Thymus (tissue), 14 donors: ENCODE measurements at places on chromosomes 3 and 15.

DNA sequence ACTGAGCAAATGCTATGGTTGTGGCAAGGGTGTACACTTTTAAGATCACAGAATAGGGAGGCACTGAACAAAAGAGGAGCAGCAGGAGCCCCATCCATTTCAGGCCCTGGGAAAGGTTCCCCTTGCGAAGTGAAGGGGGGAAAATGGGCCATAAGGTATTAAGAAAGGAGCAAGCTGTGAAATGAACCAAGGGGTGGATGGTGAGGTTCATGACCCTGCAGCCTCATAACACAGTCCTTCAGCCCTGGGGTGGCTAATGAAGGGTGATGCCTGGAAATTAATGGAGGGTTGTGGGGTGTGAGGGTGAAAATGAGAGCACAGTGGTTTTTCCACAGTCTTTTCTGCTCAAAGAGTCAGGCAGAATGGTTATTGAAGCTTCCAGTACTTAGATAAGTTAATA, 150.1 kb downstream of the PDZRN3 start:
- DNase-seq: no peak

- DNase-seq: no peak
Measured at GRCh38 chr3:23749609-23750008, 56.1 kb upstream of the UBE2E1 start.

DNA sequence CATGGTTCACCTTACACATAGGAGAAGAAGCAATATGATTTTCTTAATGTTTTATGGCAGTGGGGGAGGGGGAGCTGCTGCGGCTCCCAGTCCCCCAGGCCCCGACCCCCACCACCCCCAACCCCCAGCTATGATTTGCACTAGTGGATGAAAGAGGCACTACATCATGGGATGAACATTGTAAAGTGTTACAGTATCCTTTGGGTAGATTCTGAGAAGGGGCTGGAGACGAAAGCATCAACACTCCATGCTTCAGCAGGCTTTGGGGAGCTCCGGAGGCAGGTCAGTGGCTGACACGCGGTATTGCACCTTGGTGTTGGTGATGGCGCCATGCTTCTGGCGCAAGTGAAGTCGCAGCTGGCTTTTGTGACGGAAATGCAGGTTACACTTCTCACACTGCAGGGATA, 19.9 kb upstream of the RTP2 start:
- DNase-seq: no peak

GRCh38 chr3:52313188-52313773, 2.8 kb upstream of the DNAH1 start:
- DNase-seq: no peak

- no peak for DNase-seq
Measured at GRCh38 chr3:150300852-150301517, 107.1 kb upstream of the TSC22D2 start.

DNA sequence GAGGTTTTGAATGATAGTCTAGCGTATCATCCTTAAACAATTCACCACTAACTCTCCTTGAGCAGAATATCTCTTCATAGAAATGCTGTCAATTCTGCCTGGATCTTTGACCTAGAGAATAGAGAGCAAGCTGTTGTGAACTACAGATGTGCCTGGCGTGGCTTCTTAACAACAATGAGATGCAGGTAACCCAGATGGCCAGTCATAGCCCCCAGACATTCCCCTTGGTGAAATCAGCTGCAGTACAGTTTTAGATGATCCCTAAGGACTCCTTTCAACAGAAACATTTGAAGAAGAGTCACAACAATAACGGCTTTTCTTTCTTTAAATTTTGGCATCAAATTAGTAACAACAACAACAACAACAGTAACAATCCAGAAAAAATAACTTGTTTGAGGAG, 1041.3 kb downstream of the ROBO1 start:
- no peak for DNase-seq

- DNase-seq: no peak
Measured at GRCh38 chr15:60006203-60006862, 2.2 kb downstream of the FOXB1 start.

GRCh38 chr3:38108649-38109579, 28.0 kb downstream of the ACAA1 start:
- DNase-seq: no peak

DNA sequence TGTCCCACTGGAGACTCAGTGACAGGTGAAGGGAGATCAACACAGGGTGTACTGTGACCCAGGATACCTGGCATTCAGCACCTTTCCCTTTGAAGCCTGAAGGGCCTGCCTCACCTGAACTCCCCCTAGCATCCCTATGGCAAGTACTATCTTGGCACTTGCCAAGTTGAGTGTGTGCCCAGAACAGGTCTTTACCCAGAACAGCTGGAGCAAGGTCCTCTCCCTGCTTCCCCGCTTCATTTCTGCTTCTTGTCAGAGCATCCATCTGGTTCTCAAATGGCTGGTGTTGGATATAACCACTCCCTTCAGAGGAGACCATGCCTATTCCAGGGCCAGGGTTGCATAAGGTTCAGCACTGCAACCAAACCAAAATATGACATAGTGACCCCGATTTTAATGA, 73.0 kb downstream of the FAM43A start:
- DNase-seq: no peak

GRCh38 chr3:65873028-65873427, 165.7 kb downstream of the MAGI1 start:
- no peak for DNase-seq

- DNase-seq: no peak
Measured at GRCh38 chr3:155535098-155535497, 209.8 kb downstream of the PLCH1 start.

DNA sequence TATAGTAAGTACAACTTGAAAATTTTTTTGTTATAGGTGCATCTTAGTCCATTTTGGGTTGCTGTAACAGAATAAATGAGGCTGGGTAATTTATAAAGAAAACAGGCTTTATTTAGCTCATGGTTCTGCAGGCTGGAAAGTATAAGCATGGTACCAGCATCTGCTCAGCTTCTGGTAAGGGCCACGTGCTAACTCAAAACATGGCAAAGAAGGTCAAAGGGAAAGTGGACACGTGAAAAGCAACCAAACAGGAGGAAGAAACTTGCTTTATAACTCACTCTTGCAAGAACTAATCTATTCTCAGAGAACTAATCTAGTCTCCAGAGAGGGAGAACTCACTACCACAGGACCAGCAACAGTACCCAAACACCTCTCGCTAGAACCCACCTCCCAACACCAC, 9.1 kb downstream of the HDGFL3 start:
- DNase-seq: no peak

DNA sequence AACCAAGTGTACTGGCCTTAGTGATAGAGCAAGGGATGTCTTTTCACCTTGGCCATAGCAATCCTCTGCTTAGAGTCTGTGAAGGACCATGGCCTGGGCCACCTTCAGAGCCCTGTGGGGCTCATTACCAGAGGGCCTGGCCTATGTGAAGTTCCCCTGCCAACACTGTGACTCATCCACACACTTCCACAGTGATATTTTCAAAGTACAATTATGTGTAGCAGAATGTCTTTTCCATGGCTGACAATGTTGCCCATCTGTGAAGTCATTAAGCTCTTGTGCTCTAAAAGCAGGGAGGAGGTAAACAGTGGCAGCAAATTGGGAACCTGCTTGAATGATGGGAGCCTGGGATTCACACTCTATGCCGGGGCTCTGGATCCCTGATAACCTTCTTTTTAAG, 12.2 kb upstream of the CACNA1D start:
- no peak for DNase-seq

- no peak for DNase-seq
Measured at GRCh38 chr15:80596521-80596976, 98.6 kb upstream of the ABHD17C start.

DNA sequence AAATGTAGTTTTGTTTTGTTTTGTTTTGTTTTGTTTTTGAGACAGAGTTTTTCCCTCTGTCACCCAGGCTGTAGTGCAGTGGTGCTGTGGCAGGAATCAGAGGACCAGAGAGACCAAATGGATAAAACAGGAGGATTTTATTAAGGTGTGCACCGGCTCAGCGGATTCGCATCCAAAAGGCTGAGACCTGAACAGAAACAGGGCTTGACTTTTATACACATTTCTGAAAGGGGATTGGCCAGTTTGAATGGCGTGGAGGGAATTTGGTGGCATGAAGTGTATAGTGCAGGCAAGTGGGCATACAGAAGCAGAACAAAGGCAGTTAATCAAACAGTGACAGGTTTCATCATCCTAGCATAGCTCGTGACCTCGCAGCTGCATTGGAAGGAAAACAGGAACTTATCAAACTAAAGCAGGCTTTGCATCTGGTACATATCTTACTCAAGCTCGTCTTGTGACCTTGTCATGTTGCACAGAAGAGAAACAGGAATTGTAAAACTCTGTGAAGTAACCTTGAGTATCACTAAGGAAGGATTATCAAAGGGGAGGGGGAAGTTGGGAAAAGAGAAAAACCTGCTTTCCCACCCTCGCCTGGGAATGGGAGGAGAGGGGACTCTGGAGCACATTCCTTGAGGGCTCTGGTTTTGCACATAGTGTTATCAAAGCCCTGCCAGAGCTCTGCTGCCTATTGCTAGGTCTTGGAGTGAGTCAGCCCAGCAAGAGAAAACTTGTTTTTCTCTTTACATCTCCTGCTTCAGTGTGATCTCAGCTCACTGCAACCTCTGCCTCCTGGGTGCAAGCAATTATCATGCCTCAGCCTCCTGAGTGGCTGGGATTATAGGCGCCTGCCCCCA, 38.5 kb downstream of the C3orf62 start:
- no peak for DNase-seq

DNA sequence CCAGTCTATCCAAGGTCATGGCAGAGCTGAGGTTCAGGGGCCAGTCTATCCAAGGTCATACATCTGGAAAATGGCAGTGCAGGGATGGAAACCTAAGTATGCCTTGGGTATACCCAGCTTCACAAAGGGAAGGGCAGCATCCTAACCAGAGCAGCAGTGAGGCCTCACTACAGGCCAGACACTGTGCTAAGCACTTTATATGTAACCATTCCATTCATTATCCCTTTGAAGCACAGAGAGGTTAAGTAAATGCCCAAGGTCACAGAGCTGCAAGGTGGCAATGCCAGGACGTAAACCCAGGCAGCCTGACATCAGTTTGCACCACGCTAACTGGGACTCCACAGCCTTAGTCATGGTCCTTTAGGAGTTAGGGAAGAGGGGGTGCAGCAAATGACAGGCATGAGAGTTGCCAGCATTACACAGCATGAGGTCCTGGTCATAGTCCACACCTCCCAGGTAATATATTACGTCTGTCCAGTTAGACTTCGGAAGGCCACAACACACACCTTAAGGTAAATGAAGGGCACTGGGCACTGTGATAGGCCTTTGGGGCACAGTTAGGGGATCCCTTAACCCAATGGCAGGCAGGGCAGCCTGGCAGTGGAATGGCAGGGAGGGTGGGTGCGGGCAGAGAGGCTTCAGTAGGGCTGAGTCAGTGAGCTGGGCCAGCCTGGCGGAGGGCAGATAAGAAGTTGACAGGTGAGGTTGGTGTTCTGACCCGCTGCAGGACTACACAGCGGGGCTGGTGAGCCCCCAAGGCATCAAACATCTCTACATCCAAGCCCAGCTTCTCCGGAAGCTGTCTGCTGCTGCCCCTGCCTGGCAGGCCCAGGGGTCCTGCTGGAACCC, 21.1 kb upstream of the CORO2B start:
- no peak for DNase-seq

DNA sequence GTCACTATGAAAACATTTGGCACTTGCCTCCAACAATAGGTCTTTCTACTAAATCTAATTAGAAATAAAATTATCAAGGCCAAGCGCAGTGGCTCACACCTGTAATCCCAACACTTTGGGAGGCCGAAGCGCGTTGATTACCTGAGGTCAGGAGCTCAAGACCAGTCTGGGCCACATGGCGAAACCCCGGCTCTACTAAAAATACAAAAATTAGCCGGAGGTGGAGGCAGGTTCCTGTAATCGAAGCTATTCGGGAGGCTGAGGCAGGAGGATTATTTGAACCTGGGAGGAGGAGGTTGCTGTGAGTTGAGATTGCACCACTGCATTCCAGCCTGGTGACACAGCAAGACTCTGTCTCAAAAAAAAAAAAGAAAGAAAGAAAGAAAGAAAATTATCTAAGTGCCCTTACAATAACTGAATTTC, 1.6 kb upstream of the PLD1 start:
- no peak for DNase-seq

DNA sequence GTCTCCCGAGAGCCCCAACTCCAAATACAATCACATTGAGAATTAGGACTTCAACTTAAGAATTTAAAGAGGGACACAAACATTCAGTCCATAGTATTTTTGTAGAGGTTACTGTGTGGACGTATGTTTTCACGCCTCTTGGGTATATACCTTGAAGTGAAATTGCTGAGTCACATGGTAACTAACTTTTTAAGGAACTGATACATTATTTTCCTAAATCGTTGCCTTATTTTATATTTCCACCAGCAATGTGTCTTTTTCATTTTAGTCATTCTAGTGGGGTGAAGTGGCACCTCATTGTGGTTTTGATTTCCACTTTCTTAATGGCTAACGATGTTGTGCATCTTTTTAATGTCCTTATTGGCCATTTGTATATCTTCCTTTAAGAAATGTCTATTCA, 11.8 kb downstream of the PARP15 start:
- no peak for DNase-seq

- no peak for DNase-seq
Measured at GRCh38 chr3:108223928-108224327, 1.7 kb upstream of the IFT57 start.

DNA sequence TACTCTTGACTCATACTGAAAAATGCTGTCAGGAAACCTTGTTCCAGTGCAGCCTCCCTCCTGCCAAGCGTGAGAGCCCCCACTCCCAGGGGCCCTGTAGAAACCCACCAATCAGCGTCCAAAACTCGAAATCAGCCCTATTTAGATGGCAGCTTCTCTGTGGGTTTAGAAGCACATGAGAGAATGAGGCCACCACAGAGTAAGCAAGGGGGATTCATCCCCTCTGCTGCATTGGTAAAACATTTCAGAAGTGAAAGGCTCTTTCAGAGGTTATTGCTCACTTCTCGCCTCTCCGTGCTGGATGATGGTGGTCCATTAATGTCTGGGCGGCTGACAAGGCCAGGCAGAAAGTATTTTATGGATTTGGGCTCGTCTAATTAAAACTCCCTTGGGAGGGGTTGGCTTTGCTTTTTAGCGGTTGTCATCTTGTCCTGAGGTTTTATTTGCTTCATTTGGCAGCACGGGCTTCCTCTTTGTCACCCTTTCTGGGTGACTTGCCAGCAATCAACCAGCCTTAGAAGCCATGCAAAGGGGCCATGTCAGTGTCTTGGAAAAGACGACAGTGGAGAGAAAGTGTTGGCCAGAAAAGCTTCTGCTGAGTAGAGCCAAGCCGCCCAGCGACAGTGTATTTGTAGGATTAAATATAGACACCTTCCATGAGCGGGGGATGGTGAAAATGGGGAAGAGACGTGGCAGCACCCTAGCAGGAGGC, 145.5 kb downstream of the ATP10A start:
- no peak for DNase-seq

DNA sequence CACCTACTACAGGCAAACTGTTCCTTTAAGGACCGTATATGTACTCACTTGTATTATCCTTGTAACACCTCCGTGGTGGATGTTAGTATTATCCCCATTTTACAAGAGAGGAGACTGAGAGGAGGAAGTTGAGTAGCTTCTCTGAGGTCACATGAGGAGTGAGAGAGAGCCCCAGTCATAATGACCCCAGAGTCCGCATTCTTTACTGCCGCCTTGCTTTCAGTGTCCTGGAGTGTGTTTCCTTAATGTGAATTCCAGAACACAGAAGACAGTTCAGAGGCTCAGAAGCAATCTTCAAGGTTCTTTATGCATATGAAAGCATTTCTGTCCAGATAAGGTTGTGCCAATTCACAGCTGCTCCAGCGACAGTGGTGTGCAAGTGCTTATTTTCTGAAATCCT, 199.2 kb downstream of the CACNA2D3 start:
- no peak for DNase-seq

- peak; percentile 64 for DNase-seq
Measured at GRCh38 chr3:27312044-27312668, 57.0 kb downstream of the NEK10 start.
